ENCODE measurements at places on chromosomes 7 and 10. TPM values are rescaled to one million over a fixed set of nuclear protein-coding genes. Genes with fewer than 3 reads are reported as not detected.

The STEAP2 gene
- 5.1 TPM for total RNA-seq

The HHEX gene
- 0.19 TPM for total RNA-seq

The TUBAL3 gene
- 1.5 TPM for total RNA-seq

The TEX47 gene
- not detected for total RNA-seq

The ECHS1 gene
- total RNA-seq, result 89.7 TPM

The MYL10 gene
- not detected for total RNA-seq

The ABCA13 gene
- total RNA-seq, result 0.46 TPM

The ZNF488 gene
- total RNA-seq, result 0.39 TPM

The ST8SIA6 gene
- total RNA-seq, result not detected

The CLRN3 gene
- not detected for total RNA-seq

The HOXA4 gene
- total RNA-seq, result 1.6 TPM

The C7orf33 gene
- not detected for total RNA-seq

The KCND2 gene
- not detected for total RNA-seq

The NUTM2E gene
- not detected for total RNA-seq

The CRPPA gene
- 0.31 TPM for total RNA-seq

The IL15RA gene
- total RNA-seq, result 7.6 TPM

The TSPAN13 gene
- total RNA-seq, result 24.1 TPM

The HOXA3 gene
- total RNA-seq, result 2.1 TPM

The CYCS gene
- total RNA-seq, result 73.3 TPM

The FZD8 gene
- total RNA-seq, result 26.0 TPM

The PNLIPRP3 gene
- total RNA-seq, result 103 TPM

The WASHC2C gene
- 17.1 TPM for total RNA-seq

The C10orf90 gene
- not detected for total RNA-seq

The DYDC1 gene
- total RNA-seq, result not detected

The CUBN gene
- under 0.01 TPM for total RNA-seq

The VIPR2 gene
- not detected for total RNA-seq

The TFEC gene
- not detected for total RNA-seq

The MYPN gene
- total RNA-seq, result not detected

The JCAD gene
- total RNA-seq, result under 0.01 TPM

The CFAP46 gene
- total RNA-seq, result 2.4 TPM

The ACTL6B gene
- total RNA-seq, result not detected

The UMAD1 gene
- total RNA-seq, result 8.3 TPM

The LIPF gene
- total RNA-seq, result not detected

The NME8 gene
- not detected for total RNA-seq

The TNRC18 gene
- total RNA-seq, result 48.6 TPM

The SPDYE6 gene
- total RNA-seq, result not detected

The LRRD1 gene
- not detected for total RNA-seq

The OR2A5 gene
- not detected for total RNA-seq

The HOXA1 gene
- 9.6 TPM for total RNA-seq

The PYROXD2 gene
- 1.5 TPM for total RNA-seq

The RBM20 gene
- total RNA-seq, result not detected

The CACNB2 gene
- not detected for total RNA-seq

The SUN3 gene
- not detected for total RNA-seq

The MALRD1 gene
- total RNA-seq, result 0.08 TPM

The ATRNL1 gene
- not detected for total RNA-seq

The SLC26A4 gene
- 0.62 TPM for total RNA-seq

The PALD1 gene
- 0.04 TPM for total RNA-seq

The TMEM176A gene
- total RNA-seq, result not detected
